ENCODE measurements at places on chromosomes 11 and 22.

- DNase-seq: no peak
Measured at GRCh38 chr22:26556904-26557303, 33.0 kb downstream of the TPST2 start.

DNA sequence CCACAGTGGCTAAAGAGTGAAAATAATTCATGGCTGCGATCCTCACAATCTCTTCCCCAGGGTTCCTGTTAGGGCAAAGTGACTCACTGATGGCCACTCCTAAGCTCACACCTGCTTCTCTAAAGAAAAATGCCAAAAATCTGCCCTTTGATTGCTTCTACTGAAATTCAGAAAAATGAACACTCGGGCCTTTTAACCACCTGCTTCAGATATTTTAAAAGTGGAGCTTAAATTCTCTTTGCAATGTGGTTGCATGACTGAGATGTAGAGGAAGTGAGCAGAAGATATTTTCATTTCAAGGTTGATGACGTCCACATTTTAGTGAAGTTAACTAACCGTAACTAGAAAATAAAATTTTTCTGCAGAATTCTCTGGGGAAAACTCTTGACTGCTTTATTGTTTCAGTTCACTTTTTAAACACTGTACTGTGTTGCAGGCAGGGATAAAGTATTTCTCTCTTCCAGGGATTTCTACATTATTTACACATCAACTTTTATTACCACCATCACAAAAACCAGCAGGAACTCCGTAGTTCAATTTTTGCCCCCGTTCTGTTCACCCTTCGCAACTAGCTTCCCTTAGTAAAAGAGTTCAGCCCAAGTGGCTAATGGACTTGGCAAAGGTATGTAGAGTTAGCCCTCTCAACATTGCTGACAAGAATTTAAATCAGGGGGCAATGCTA is 8.5 kb downstream of the RAB30 start:
- DNase-seq: no peak

DNA sequence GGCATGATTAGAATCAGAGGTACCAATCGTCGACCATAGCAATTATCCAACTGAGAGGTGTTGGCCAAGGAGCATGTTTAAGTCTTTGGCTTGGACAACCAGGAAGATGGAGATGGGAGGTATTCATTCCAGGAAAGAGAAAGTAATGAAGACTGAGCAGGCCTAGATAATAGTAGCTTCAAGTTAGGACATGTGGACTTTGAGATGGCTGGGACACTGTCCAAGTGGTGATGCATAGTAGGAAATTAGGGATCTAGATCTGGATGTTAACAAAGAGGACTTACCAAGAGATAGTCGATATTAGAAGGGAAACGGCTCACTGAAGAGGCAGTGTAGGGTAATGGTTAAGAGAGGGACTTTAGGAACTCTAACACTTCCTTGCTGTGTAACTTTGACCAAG is 266.7 kb downstream of the FAM76B start:
- DNase-seq: no peak

- no peak for DNase-seq
Measured at GRCh38 chr11:87092567-87092966, 54.8 kb downstream of the TMEM135 start.

DNA sequence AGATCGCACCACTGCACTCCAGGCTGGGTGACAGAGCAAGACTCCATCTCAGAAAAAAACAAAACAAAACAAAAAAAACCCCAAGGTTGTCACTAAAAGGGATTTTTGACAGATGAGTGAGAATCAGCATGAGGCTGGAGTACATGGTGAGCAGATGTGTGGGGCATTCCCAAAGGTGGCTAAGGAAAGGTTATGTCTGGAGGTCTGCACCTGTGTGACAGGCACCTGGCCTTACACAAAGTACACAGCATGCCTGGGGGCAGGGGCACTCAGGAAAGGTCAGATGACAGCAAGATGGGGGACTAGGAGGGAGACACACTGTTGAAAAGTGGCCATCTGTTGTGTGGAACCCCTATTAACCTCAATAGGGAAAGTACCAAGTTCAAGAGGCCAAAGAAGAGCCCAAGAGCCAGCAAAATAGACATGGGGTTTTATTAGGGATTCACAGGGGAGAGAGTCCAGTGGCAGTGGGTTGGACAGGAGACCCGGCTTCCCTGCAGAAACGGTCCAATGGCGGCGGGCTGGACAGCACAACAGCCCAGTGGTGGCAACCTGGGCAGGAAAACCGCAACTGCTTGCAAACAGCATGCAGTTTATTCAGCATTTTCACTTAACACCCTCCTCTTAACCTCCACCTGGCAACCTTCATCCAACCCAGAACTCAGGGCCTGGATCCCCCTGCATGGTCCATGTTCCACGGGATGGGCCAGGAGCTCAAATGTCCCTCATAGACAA is 101.1 kb downstream of the MICAL2 start:
- no peak for DNase-seq

DNA sequence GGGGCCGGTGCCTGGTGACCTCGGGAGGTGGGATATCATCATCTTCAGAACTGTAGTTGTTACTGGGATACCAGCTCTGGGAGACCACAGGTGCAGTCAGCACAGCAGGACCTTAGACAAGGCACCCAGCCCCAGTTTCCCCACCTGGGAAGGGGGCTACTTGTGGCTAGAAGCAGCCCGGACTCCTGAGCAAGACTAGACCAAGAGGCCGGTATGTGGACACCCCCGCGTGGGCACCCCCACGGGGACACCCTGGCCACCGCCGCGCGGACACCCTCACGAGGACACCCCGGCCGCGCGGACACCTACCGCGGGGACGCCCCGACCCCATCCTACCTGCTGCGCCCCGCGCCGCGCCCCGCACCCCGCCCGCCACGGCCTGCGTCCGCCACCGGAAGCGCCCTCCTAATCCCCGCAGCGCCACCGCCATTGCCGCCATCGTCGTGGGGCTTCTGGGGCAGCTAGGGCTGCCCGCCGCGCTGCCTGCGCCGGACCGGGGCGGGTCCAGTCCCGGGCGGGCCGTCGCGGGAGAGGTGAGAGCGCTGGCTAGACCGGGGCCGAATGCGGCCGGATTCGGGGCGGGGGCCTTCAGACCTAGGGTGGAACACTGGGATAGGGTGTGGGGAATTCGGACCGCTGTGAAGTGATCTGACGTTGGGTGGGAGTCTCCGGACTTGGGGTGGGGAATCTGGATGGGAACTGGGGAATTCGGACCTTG is at the start of the genes COMT and TXNRD2:
TSS of gene COMT (plus strand) at position 408 of the 718 bp plus-strand sequence. CDS start 20,755 bp downstream, outside the sequence.
TSS of gene TXNRD2 (minus strand) at position 454 of the 718 bp plus-strand sequence. CDS start at position 439, 15 bp downstream.
- peak; percentile 53 for DNase-seq
